ENCODE measurements at places on chromosomes 2 and 18. TPM values are rescaled to one million over a fixed set of nuclear protein-coding genes. Genes with fewer than 3 reads are reported as not detected.

Gene ITM2C
- 56.5 TPM for total RNA-seq

DNA sequence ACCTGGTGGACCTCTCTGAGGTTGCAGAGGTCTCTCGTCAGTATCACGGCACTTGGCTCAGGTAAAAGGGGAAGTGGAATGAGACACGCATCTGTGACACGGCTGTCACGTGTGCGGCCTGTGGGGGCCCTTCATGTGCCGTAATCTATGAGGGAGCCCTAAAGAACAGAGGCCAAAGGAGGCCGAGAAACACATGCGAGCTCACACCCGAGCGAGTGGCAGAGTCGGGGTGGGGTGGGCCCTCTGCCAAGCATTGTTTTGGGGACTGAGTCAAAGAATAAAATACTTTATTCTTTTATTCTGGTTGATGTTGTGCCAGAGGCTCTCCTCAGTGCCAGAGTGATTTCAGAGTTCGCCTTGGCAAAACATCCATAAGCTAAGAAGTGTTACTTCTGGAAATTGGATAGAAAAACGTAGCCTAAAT is 43.3 kb downstream of the PLB1 start:
- no peak for DNase-seq

- DNase-seq, result no peak
These were observed 12.3 kb downstream of the TOGARAM2 start for GRCh38 chr2:28993206-28993960.

DNA sequence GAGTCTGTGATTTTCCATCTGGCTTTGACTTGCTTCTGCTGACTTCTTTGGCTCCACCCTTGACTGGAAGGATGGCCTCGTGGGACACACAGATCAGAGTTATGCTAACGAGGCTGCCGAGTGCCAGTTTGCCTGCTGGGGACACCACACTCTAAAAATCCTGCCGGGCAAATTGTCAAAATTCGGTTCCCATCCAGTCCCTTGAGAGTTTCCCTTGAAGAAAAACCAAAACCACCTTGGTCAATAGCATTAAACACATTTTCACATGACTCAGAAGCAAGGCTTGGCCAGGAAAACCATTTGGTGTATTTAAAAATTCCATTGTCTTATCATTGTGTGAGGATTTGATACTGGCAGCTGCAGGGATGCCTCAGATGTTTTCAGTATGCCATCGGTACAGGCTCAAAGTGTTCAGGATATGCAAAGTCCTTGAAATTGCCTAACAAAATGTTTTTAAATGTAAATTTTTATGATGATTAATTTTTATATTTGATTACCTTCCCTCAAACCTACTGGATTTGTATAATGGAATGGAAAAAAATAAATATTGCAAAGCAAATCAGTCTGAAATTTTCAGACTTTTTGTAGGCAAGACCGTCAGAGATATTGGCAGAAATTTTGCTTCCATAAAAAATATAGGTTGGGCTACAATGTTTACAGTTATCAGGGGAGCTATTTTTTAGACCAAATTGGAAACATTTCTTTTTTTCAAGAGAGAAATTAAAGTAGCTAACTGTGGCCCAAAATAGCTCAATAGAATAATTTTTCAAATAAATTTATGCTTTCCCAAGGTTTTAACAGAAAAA is 41.6 kb downstream of the KCNE4 start:
- DNase-seq, result peak; percentile 71

GRCh38 chr2:233865838-233866237 is 2.3 kb downstream of the MSL3B start:
- DNase-seq, result no peak

DNA sequence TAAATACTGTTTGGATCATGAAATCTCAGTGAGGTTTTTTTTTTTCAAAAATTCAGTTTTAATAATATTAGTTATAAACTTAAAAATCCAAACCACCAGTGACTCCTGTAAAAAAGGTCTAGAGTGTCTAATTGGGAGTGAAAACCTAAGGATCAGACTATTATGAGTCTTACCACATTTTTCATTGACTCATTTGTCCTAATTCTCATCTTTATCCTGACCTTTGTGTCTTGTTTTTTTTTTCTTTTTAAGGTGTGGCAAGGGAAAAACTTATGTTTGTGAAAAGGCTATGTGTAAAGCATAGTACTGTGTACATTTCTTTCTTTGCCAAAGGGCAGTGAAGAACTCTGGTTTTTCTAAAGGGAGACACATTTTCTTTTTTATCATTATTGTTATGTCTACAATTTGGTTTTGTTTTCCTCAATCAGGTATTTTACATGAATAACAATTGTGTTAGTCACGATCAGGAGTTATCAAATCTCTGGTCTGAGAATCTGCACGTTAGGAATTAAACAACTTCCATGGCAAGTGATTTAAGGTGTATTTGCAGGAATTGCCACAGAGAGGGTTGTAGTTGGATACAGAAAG is 52.6 kb downstream of the RHBDD1 start:
- no peak for DNase-seq

Gene PER2
- total RNA-seq, result 9.7 TPM

DNA sequence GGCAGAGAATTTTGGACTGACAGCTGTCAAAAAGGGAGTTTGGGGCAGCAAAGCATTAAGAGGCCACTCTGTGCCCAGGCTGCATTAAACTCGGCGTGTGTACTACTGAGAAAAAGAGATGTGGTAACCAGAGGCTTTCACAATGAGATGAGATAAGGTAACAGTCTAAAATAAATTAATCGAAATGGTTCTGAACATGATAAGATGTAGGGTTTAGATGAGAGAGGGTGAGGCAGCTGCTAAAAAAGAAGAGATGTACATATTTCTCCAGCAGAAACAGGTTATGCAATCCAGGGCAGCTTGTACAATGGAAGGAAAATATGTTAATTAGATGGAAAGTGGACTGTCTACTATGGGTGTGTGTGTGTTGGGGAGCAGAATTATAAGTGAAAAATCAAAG is 39.2 kb upstream of the ACTR3 start:
- DNase-seq, result no peak

GRCh38 chr2:54720563-54720962 is 2.9 kb upstream of the EML6 start:
- DNase-seq, result no peak

Gene BOLL
- total RNA-seq, result not detected

Gene CCDC141
- 6.5 TPM for total RNA-seq

DNA sequence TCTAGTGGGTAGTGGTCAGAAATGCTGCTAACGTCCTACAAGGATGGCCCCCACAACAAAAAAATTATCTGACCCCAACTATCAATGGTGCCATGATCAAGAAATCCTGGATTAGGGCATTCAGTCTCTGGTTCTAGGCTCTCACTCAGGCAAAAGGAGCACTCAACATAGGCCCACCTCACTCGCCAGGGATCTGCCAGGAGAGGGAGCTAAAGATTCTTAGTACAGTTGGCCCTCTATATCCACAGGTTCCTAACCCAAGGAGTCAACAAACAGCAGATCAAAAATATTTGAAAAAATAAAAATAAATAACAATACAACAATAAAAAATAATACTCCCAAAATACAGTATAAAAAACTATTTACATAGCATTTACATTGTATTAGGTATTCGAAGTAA is 10.0 kb downstream of the SLC4A5 start:
- no peak for DNase-seq

Gene CHRND
- not detected for total RNA-seq

GRCh38 chr18:40407909-40408308 is 1547.1 kb upstream of the PIK3C3 start:
- no peak for DNase-seq

DNA sequence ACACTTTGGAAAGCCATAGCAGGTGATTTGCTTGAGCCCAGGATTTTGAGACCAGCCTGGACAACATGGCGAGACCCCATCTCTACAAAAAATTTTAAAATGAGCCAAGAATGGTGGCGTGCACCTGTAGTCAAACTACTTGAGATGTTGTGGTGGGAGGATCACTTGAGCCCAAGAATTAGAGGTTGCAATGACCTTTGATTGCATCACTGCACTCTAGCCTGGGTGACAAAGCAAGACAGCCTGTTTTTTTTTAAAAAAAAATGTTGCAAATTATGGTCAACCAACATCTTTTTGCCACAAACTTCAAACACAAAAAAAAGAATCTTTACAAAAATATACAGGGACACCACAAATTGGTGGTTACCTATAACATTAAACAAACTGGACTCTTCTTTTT is 40.3 kb downstream of the MEX3C start:
- no peak for DNase-seq

DNA sequence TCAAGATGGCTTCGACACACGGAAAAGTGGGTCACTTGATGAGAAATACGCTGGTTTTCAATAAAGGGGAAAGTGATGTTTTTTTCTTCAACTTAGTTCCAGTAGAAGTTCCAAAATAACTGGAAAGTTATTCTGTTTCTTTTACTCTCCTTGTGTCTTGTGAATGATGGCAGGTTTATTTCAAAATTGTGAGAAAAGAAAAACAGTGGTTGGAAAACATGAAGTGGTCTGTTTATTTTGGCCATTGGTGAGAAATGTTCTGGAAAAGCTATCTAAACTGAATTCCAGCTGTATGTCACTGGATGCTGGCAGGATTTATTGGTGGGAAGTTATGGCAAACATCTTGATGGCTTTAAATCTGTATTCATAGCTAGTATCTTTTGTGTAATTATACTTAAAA is 484.1 kb downstream of the DCC start:
- DNase-seq, result no peak

GRCh38 chr2:215825707-215826106 is 187.6 kb downstream of the MREG start:
- DNase-seq, result no peak

GRCh38 chr18:78975699-78976335 is 3.8 kb upstream of the SALL3 start:
- DNase-seq, result no peak

DNA sequence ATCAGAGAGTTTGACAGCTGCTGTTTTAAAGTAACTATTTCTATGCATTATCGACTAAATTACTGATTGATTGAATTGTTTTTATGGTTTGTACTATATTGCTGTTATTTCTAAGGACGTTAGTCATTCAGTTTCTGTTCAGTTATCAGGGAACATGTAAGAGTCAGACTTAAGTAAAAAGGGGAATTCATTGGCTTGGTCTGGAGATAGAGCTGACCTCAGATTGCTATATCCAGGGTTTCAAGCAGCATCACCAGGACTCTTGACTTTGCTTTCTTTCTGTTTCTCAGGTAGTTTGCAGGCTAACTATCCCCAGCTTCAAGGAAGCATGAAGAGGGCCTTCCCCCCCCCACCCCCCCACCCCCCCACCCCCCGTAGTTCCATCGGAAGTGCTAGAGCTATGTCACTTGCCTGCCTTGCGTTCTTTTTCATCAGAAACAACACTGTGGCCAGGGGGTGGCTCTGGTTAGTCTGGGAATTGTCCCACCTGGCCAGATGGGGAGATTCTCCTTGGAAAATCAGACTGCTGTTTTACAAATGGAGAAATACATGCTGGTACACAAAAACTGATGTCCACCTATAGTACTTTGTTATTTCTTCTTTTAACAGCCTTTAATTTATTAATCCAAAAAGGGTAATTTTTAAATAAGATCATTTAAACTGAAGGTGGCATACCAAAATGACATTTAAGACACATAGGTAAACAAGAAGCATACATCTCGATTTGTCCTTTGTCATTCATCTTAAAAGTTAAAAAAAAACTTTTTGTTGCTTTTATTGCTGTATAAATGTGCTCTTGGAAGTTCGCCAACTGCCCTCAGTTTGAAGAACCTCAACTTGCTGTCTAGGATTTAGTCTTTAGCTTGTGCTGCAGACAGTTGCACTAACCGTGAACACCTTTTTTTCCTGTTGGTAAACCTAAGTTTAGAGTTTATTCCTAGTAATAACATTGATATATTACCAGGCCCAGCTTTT is 9.4 kb downstream of the SMAD4 start:
- DNase-seq, result peak; percentile 47

Gene WDPCP
- total RNA-seq, result 3.1 TPM

Gene LRP1B
- 0.28 TPM for total RNA-seq

- DNase-seq, result no peak
These were observed 359.4 kb downstream of the PTPRM start for GRCh38 chr18:7926526-7926925.

Gene NT5C1B
- total RNA-seq, result not detected

Gene OTOF
- total RNA-seq, result 0.26 TPM

GRCh38 chr2:103868396-103868795 is 985.5 kb upstream of the POU3F3 start:
- no peak for DNase-seq

GRCh38 chr2:197307933-197308521 is 2.6 kb downstream of the ANKRD44 start:
- DNase-seq, result no peak

DNA sequence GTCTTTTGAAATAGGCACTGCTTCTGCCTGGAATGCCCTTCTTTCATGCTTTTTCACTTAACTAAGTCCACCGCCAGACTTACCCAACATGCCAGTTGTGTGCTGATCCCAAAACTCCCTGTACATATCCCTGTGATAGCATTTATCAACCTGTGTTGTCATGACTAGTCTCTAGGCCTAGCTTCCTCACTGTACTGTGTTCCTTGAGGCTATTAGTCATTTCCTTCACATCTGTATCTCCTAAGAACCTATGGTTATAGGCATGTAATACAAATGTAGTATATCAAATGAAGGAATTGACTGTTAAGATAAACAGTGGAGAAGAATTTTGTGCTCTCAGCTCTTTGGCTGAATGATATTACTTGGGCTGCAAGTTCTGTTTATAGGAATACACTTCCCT is 184.3 kb downstream of the CYRIA start:
- no peak for DNase-seq

DNA sequence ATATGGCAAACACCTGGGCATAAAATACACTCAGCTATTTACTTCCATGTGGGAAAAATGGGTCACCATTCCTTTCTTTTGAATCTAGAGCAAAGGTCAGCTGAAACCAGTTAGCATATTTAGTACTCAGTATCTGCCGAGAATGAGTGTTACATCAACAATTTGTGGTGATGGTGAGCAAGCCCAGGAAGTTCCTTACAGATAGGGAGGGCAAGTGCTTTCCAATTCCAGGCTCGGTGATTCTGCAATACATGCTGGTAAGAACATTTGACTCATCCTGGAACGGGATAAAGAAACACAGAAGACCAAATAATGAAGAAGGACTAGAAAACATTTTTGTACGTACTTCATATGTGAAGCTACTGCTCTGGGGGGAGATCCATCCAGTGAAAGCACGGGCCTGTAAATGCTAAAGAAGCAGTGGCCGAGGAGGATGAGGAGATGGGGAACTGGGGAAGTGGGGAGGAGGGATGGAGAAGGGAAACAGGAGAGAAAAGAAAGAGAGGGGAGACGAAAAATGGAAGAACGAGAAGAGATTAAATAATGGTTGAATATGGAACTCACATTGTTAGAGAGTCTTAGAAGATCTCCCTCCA is 251.9 kb downstream of the TTC32 start:
- DNase-seq, result no peak

DNA sequence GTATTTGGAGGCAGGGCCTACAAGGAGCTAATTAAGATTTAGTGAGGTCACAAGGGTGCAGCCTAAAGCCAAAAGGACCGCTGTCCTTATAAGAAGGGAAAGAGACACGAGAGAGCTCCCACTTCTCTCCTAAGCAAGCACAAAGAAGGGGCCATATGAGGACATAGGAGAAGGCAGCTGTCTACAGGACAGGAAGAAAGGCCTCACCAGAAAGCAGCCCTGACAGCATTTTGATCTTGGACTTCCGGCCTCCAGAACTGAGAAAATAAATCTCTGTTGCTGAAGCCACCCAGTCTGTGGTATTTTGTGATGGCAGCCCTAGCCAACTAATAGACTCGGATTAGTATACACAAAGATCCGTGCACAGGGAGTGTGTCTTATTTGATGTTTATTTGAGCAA is 139.7 kb downstream of the B3GNT2 start:
- no peak for DNase-seq

All from pancreas (tissue), 10 donors.